Activated CD4-positive, alpha-beta T cell treated with anti-CD3 and anti-CD28 coated beads for 48 hours (primary cell): ENCODE measurements at places on chromosomes 2 and 18.

GRCh38 chr2:142980246-142981068 is 103.0 kb downstream of the KYNU start:
- no peak for DNase-seq

- DNase-seq, result no peak
Observed at GRCh38 chr2:28662044-28662443, 89.6 kb upstream of the PPP1CB start.

DNA sequence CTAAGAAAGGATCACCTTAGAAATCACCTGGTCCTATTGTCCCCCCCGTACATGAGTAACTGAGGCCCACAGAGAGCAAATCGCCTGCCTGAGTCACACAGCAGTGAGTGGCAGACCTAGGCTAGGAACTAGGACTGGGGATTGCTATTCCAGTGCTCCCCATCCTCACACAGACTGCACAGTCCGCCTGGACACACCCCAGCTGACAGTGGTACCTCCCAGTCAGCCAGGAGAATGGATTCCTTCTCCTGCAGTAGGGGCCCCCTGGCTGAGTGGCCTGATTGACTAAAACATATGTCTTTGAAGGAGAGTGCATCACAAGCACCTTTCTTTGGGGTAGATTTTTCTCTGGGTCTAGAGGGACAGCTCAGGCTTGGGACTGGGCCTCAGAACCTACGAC is 32.4 kb upstream of the SLC35F6 start:
- no peak for DNase-seq

DNA sequence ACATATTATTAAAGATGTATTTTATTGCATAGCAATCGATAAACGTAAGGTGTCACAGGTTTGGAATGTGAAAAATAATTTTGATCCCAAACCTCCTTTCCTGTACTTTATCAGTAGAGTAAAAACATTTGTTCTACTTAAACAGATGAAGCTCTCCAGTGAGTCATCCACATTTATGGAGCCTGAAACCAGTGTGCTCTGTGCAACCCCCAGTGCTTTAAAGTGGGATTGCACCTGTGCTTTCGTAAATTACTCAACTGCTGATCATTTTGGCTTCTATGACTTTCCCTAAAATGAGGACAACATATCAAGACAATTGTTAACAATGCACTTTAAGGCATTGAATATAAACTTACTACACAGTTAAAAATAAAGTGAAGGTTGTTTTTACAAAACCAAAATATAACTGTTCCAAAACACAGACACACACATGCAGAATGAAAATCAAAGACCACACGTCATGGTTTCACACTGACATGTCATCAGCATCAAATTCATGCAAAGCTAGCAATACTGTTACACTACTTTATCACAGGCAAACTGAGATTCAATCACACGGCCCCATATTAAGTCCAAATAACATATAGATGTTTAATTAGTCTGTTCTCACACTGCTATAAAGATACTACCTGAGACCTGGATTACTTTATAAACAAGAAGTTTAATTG is 9.7 kb downstream of the TMEM18 start:
- DNase-seq, result peak; percentile 41
